ENCODE measurements at places on chromosomes 16 and 17.

DNA sequence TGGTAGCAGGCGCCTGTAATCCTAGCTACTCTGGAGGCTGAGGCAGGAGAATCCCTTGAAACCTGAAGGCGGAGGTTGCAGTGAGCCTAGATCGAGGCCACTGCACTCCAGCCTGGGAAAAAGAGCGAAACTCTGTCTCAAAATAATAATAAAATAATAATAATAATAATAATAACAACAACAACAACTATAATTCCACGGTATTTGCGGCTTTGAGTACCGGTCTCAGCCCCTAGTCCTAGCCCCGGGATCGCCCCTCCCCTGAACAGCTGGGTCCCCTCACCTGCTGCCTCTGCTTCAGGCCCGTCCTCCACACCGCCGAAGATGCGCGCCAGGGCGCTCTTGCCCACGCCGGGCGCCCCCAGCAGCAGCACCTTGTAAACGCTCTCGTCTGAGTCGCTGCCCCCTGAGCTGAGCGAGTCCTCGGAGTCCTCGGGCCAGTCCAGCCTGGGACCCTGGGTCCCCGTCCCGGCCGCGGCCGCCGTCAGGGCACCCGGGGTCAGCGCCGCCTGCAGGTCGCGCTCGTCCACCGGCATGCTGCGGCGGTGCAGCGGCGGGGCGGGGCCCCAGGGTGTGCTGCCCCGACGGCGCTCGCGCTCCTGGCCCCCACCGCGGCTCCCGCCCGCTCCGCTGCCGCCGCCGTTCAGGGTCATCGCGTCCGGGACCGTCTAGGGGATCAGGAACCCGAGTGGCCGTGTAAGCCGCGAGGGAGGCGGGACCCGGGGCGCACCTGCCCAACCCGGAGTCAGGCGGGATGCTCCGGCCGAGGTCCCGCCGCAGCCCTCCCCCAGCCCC, 611 bp downstream of the RRAD start:
- DNase-seq, result no peak

GRCh38 chr16:11135464-11135973, 120.5 kb downstream of the SOCS1 start:
- no peak for DNase-seq

- DNase-seq, result no peak
Measured at GRCh38 chr17:55897301-55897700, 146.4 kb downstream of the PCTP start.

- DNase-seq, result no peak
Measured at GRCh38 chr17:42049834-42050392, 488 bp downstream of the C17orf113 start.

DNA sequence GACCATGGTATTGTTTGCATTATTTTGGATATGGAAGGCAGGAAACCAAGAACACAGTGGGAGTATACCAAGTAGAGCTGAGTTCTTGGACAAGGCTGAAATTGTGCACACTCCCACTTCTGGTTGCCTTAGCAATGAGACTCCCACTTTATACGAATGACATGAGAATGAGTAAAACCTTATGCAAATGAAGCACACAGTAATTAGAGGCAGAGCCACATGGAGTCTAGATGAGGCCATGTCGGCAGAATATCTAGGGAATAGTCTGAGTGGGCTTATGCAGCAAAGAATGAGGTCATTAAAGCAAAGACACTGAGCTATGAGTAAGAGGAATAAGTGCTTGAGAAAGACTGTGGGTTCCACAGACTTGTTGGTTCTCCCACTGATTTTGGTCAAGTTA, 178.7 kb downstream of the GRIN2A start:
- no peak for DNase-seq

- no peak for DNase-seq
Measured at GRCh38 chr17:28113269-28113668, 70.8 kb downstream of the NLK start.

GRCh38 chr17:75535119-75535537, 9.6 kb downstream of the LLGL2 start:
- no peak for DNase-seq

- DNase-seq, result no peak
Measured at GRCh38 chr17:50466371-50467113, 2.1 kb downstream of the CHAD start.

DNA sequence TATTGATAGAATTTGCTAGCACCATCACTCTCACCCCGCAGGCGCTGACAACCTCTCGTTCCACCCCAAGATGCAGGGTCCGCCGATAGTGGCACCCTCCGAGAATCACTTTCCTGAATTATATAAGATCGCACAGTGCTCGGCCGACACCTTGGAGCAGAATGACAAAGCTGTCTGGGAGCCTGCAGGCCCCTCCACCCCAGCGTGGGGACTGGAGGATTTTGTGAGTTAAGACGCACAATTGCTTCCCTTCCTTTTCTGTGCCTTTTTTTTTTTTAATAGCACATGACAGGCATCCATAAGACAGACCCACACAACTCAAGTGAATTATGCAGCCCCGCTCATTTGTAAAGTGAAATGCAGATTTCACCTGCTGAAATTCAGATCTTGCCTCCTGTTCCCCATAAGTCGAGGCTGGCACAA, 155.3 kb downstream of the C16orf78 start:
- DNase-seq, result no peak

- no peak for DNase-seq
Measured at GRCh38 chr16:70680495-70681381, 5.1 kb downstream of the MTSS2 start.

- no peak for DNase-seq
Measured at GRCh38 chr16:66128371-66128770, 238.1 kb upstream of the CDH5 start.

GRCh38 chr16:12435730-12436129, 368.0 kb downstream of the CPPED1 start:
- no peak for DNase-seq

GRCh38 chr16:88697831-88698615, 8.2 kb downstream of the RNF166 start:
- DNase-seq, result no peak

All from activated CD8-positive, alpha-beta memory T cell treated with anti-CD3 and anti-CD28 coated beads for 1 hour (primary cell).